ENCODE measurements at places on chromosomes 12 and 14.

- H3K27me3 ChIP-seq, result no peaks in the 10 kb centered on the region
- H3K27ac ChIP-seq, result no peak overlapping the region
- no peaks in the 10 kb centered on the region for H3K36me3 ChIP-seq
Observed at GRCh38 chr14:50600849-50601248, 40.9 kb downstream of the ATL1 start.

DNA sequence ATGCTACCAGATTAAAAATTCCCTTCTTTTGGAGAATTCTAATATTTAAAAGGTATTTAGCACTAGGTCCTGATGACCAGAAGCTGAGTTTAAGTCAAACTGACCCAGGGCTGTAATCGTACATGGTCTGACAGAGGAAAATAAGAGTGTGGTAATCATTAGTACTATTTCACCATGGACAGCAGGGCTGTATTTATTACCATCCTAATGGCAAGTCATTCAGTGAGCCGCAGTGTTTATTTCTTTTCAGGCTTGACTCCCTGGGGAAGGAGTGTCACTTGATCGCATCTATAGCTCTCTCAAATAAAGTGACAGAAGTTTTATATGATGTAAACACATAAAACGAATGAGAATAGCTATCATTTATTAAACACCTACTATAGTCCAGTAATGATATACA, 261.8 kb downstream of the BTG1 start:
- no peak overlapping the region for H3K4me3 ChIP-seq
- H3K36me3 ChIP-seq, result no peaks in the 10 kb centered on the region
- H3K27me3 ChIP-seq, result no peaks in the 10 kb centered on the region
- peaks cover 10% of the 10 kb centered on the region for H3K4me1 ChIP-seq
- no peak for DNase-seq

GRCh38 chr14:37093364-37093763, 79.0 kb downstream of the SLC25A21 start:
- H3K4me1 ChIP-seq, result no peaks in the 10 kb centered on the region
- DNase-seq, result no peak
- no peaks in the 10 kb centered on the region for H3K27me3 ChIP-seq
- no peak overlapping the region for H3K27ac ChIP-seq
- no peaks in the 10 kb centered on the region for H3K36me3 ChIP-seq

DNA sequence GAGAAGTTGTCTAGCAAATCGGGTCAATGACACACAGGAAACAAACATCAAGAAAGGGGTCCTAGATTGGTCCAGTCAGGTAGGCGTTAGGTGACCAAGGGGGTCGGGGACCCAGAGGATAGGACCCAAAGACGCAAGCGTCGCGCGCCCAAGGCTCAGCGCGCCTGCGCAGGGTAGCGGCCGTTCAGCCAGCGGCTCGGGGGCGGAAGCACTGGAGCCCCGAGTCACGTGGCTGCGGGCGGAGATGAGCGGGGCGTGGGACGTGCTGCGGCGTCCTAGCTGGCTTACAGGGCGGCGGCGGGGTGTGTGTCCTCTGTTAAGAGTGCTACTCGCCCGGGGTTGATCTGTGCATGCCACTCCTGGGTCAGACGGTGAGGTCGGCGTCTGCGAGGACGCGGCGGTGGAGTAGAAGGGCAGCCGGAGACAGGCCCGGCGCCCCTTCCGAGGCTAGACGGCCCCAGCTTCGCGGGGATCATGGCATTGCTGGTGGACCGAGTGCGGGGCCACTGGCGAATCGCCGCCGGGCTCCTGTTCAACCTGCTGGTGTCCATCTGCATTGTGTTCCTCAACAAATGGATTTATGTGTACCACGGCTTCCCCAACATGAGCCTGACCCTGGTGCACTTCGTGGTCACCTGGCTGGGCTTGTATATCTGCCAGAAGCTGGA, at the start of gene SLC35E3:
TSS of gene SLC35E3 (plus strand) at position 273 of the 668 bp plus-strand sequence. CDS start at position 475, 202 bp downstream.
- H3K36me3 ChIP-seq, result peaks cover 9% of the 10 kb centered on the region
- H3K27me3 ChIP-seq, result peaks cover 7% of the 10 kb centered on the region
- peaks cover 11% of the 10 kb centered on the region for H3K4me1 ChIP-seq
- peak within 1 kb of the TSS; percentile 97 for H3K4me3 ChIP-seq

DNA sequence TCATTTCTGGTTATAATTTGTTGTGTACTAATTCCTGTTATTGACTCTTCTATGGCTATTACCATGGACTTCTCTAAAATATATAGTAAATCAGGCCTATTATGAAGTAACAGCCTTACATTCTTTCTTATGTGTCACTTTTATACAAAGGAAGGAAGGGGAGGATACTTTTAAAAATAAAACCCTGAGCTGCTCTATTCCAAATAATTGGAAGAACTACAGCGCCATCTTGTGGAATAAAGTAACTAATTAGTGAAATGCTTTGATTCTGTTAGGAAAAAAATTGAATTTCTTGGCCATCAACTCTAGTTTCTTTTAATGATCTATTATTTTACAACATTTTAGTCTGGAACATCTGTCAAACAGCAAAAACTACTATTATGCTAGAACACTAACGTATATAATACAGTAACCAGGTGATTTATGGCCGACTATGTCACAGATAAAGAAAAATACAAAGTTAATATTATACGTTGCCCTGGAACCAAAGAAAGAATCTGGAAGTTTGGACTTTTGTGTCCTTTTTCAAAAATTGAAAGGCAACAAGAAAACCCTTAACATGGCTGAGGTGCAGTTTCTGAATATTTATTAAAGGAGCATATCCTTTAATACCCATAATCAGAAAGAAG, 55.0 kb upstream of the NELL2 start:
- no peak overlapping the region for H3K27ac ChIP-seq
- no peaks in the 10 kb centered on the region for H3K4me1 ChIP-seq

- H3K36me3 ChIP-seq, result peaks cover 3% of the 10 kb centered on the region
- H3K4me3 ChIP-seq, result no peak overlapping the region
- DNase-seq, result no peak
- peaks cover 25% of the 10 kb centered on the region for H3K27me3 ChIP-seq
- H3K27ac ChIP-seq, result no peak overlapping the region
- H3K4me1 ChIP-seq, result peaks cover 6% of the 10 kb centered on the region
Observed at GRCh38 chr12:54204316-54204715, 15.5 kb upstream of the SMUG1 start.

DNA sequence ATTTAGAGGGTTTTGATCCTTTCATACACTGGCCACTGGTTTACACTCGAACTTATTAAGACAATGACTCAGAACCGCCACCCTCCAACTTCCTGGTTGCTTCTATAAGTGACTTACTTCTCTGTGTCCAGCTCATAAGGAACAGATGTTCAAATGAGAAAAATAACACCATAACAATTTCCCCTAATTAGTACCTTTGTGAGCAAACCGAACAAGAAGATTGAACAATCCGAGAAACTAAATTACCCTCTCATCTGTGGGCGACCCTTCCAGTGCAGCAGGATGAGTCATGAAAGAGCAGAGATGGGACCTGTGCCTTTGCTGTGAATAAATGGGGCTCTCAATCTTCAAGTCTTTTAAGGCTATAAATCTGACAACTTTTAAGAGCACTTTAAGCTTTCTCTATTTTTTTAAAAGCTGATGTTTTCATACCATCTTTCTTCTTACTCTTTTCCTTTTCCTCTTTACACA, 146.8 kb upstream of the RASSF8 start:
- DNase-seq, result no peak
- no peak overlapping the region for H3K27ac ChIP-seq
- H3K36me3 ChIP-seq, result no peaks in the 10 kb centered on the region
- no peaks in the 10 kb centered on the region for H3K4me1 ChIP-seq

GRCh38 chr12:121579190-121579791, 1.5 kb downstream of the KDM2B start:
- peaks cover 45% of the 10 kb centered on the region for H3K4me1 ChIP-seq
- peaks cover 8% of the 10 kb centered on the region for H3K36me3 ChIP-seq
- peak overlapping the region; percentile 97 for H3K4me3 ChIP-seq
- peaks cover 16% of the 10 kb centered on the region for H3K27me3 ChIP-seq

GRCh38 chr12:48199774-48200221, 3.3 kb downstream of the OR10AD1 start:
- H3K36me3 ChIP-seq, result peaks cover 25% of the 10 kb centered on the region
- no peak for DNase-seq
- H3K27ac ChIP-seq, result no peak overlapping the region
- H3K4me1 ChIP-seq, result peaks cover 20% of the 10 kb centered on the region
- H3K27me3 ChIP-seq, result peaks cover 8% of the 10 kb centered on the region
- no peak overlapping the region for H3K4me3 ChIP-seq

DNA sequence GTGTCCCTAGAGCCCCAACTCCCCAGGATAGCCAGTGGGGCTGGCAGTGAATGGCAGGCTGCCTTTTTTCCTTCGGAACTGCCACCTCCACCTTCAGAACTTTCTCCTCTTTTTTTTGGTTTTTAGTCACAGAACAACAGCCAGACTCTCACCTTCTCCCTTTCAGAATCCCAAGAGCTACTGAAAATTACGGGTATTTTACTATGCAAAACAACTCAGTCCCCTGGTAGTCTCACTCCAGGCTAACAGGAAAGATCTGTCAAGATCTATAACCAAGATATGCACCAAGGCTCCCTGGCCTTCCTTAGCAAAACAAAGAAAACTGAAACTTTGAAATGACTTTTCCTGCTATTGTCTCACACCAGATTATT, 12.5 kb downstream of the PLEKHG6 start:
- peaks cover 19% of the 10 kb centered on the region for H3K27me3 ChIP-seq
- peak overlapping the region; percentile 72 for H3K4me3 ChIP-seq
- H3K36me3 ChIP-seq, result peaks cover 14% of the 10 kb centered on the region
- peak overlapping the region; percentile 98 for H3K27ac ChIP-seq
- no peak for DNase-seq

- peaks cover 20% of the 10 kb centered on the region for H3K36me3 ChIP-seq
- peaks cover 14% of the 10 kb centered on the region for H3K27me3 ChIP-seq
- no peak overlapping the region for H3K4me3 ChIP-seq
- no peak for DNase-seq
Observed at GRCh38 chr12:124024776-124025175, 51.8 kb downstream of the ZNF664 start.

DNA sequence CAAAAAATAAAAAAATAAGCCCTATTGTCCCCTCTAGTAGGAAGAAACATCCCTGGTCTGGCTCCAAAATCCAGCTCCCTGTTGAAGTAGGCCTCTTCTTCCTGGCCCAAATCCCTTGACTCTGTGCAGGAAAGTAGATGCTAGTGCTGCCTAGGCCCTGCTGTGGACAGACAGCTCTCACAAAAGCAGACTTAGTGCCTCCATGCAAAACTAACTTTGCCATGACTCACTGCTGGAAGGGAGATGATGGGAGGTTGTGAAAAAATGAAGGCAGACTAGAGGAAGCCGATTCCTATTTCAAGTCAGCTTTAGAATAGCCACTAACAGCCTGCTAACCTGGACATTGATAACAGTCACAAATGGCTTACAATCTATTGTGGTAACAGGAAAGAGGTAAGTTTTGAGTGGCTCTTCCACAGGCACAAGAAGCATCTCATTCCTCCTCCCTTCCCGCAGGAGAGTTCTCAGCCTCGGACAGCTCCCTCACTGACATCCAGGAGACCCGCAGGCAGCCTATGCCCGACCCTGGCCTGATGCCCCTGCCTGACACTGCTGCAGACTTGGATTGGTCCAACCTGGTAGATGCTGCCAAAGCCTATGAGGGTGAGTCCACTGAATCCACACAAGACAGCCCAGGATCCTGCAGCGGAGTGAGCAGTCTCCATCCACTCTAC, 198.9 kb upstream of the RGS6 start:
- H3K4me3 ChIP-seq, result no peak overlapping the region
- peaks cover 48% of the 10 kb centered on the region for H3K36me3 ChIP-seq
- H3K4me1 ChIP-seq, result peaks cover 7% of the 10 kb centered on the region
- no peak for DNase-seq
- H3K27ac ChIP-seq, result no peak overlapping the region

GRCh38 chr12:67651132-67651695, 2.7 kb downstream of the DYRK2 start:
- peaks cover 22% of the 10 kb centered on the region for H3K36me3 ChIP-seq
- no peak for DNase-seq
- H3K27ac ChIP-seq, result peak overlapping the region; percentile 81
- H3K4me3 ChIP-seq, result peak overlapping the region; percentile 99
